ENCODE measurements at places on chromosomes 16 and 17.

DNA sequence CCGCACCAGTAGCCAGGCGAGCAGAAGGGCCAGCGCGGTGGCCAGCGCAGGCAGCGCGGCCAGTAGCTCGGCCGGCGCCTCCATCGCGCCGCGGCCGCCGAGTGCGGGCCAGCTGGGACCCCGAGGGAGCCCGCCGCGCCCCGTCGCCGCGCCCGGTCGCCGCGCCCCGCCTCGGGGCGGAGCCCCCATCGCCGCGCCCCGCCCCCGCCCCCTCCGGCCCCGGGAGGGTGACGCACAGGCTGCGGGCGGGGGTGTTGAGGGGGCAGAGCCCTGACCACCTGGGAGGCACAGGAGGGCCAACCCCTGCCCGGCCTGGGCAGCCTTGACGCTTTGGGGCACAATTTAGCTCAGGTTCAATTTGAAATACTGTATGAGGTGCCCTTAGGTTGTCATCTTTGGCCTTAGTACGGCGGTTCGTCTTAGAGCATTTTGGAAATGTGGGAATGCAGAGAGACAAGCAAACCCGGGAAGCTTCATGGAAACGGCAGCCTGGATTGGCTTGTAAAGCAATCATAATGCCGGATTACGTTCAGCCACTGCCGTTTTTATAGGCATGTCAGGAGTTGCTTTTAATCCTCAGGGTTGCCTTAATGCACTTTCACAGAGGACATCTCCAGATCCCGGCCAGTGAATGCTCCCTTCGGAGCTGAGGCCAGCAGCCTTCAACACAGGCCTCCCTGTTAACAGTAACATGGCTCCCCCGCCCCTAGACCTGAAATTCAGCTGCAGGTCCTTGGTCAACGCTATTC lies at the start of gene MXRA7:
TSS of gene MXRA7 (minus strand) at position 103 of the 749 bp plus-strand sequence. CDS start at position 84, 19 bp downstream.
- DNase-seq, result peak; percentile 48

GRCh38 chr16:1003391-1004347 lies 22.1 kb downstream of the SOX8 start:
- no peak for DNase-seq

- DNase-seq, result no peak
Observed at GRCh38 chr17:50584749-50585148, 24.2 kb downstream of the CACNA1G start.

DNA sequence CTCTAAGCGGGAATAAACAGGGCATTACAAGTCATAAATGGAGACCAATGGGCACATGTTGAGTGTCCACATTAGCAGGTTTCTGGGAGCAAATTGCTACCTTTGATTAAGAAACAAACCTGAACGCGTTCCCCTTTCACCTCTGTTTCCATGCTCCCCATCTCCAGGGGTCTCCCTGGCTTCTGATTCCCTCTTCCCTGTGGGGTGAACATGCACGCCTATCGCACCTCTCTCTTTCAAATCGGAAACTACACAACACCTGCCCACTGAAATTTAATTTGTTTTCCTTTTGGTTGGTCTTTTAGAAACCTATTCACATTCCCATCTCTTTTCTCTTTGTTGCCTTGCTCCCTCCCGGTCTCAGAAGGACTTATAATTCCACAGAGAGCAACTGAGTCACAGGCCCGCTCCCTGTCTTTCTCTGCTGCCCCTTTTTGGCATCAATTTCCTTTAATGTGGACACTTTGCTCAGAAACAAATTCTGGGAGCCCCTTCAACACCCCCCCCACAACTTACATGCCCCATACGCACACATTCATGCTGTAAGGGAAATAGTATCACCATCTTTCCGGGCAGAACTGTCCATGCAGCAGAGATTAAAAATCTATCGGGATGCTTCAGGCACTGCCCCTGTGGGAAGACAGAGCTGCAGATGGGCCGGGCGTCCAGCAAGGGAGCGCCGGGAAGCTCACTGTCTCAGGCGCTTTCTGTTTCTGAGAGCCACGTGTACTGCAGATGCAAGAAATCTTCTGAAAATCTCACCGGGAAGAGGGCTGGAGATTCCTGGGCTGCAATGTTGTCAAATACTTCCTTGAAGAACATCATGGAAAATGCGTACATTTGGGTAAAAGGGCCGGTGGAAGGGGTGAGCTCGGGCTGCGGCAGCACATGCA lies 7.2 kb upstream of the FOXF1 start:
- DNase-seq, result no peak

DNA sequence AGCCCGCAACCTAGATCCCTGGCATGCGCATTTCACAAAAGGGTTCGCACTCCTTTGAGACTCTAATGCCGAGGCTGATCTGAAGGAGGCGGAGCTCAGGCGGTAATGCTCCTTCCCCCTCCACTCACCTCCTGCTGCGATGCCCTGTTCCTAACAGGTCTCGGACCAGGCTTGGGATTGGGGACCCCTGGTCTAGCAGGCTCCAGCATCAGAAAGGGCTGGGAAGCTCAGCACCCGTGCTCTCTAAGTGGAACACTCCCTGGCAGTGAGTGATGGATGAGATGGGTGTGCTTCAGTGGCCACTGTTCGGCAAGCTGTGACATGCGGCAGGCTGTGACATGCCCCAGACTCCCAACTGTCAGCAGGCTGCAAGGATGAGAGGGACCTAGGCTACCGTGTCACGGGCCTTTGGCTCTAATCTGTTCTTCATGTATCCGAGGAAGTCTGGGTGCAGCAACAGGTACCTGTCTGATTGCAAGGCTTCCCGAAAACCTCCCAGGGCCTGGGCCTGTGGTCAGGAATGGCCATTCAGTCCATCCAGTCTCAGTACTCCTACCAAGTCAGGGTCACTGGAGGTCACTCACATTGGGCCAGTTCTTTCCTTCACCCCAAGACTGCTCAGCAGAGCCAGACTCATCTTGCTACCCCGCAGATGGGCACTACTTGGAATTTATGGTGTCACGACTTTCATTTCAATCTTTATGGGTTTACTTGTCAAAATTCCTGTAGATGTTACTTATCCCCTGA lies 1.3 kb upstream of the ST6GALNAC2 start:
- no peak for DNase-seq

- DNase-seq, result no peak
Observed at GRCh38 chr17:61642768-61643167, 51.7 kb upstream of the NACA2 start.

DNA sequence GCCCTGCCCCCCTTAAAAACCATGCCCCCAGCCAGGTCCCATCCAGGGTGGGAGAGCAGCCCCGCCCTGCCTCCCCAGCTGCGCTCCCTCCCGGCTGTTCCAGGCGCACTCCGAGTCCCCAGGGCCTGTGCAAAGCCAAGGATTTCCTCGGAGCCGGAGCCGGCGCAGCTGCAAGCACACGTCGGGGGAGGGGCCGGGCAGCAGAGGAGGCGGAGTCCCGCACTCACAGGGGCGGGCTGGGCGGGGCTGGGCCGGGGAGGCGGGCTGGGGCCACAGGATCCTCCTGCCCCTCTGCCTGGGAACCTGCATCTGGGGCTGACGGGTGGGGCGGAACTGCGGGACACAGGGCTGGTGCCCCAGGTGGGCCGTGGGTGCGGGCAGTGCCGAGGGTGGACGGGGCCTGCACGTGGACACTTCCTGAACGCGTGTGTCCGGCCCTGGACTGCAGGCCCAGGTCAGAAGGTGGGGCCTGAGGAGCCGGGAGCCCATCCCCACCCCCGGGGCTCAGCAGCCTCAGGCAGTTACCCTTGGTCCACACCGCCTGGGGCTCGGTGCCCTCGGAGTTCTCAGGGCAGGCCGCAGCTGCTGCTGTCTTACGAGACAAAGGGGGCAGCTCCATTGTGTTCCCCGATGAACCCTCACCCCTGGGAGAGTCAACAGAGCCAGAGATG lies 24.0 kb upstream of the SSTR5 start:
- no peak for DNase-seq

- no peak for DNase-seq
Observed at GRCh38 chr17:77924757-77925336, 33.7 kb upstream of the TNRC6C start.

DNA sequence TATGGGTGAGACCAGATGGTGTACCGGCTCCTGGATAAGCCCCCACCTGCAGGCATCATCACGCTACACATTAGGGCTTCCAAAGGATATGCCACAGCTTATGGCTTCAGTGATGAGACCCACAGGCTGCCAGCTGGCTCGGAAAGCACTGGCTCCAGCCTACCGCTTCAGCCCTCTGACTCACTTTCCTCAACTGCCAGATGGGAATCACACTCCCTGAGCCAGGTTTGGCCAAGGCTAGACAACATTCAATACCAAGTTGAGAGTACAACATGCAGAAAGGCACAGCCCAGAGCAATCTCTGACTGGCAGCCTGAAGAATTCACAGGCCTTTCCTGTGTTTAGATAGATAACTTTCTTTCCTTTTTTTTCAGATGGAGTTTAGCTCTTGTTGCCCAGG lies 10.3 kb downstream of the CENPV start:
- DNase-seq, result no peak

- DNase-seq, result no peak
Observed at GRCh38 chr17:59859444-59860025, 33.2 kb downstream of the TUBD1 start.

GRCh38 chr17:81543339-81543675 lies 8.8 kb downstream of the FAAP100 start:
- DNase-seq, result no peak

GRCh38 chr16:15682105-15682570 lies 32.1 kb downstream of the NDE1 start:
- peak; percentile 41 for DNase-seq

GRCh38 chr16:7419441-7419840 lies 86.8 kb downstream of the RBFOX1 start:
- DNase-seq, result no peak

- no peak for DNase-seq
Observed at GRCh38 chr16:79874391-79874790, 273.9 kb upstream of the MAF start.

GRCh38 chr17:68568581-68568980 lies 32.6 kb downstream of the FAM20A start:
- DNase-seq, result no peak

DNA sequence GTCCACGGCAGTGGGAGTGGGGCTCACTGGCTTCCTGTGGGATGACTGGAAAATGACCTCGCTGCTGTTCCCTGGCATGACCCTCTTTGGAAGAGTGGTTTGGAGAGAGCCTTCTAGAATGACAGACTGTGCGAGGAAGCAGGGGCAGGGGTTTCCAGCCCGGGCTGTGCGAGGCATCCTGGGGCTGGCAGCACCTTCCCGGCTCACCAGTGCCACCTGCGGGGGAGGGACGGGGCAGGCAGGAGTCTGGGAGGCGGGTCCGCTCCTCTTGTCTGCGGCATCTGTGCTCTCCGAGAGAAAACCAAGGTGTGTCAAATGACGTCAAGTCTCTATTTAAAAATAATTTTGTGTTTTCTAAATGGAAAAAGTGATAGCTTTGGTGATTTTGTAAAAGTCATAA lies 7.8 kb upstream of the RNF213 start:
- DNase-seq, result peak; percentile 90

DNA sequence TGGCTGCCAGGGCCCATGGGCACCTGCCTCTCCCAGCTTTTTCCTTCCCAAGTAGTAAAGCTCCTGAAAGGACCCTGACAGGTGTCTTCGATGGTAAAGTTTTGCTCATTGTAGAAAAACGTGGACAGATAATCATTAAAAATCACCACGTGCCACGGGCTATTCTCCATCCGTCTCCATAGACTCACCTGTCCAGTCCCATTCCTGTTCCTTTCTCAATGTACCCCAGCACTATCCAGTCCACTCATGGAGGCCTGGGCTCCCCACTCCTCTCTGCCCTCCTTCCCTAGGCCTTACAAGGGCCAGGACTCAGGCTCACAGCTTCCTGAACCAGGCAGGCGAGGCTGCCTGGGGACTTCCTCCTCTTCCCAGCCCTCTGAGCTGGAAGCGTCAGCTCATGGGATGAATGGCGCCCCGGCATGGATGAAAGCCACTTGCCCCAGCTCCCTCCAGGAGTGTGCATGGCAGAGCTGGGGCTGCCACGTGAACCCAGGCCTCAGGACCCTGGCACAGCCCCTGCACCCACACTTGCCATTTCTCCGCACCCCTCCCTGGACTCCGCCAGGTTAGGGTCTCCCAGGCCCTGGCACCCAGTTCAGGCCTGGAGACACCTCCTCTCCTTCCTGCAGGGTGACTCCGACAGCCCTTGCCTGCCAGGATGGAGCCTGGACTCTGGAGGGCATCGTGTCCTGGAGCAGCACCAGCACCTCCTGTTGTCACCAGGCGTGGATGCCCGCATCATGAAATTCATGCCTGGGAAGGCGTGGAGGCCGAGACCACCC lies 8.8 kb downstream of the CTRB1 start:
- no peak for DNase-seq

GRCh38 chr16:1351215-1351581 lies 480 bp downstream of the TSR3 start:
- DNase-seq, result no peak

GRCh38 chr16:79871906-79872305 lies 271.4 kb upstream of the MAF start:
- DNase-seq, result no peak

- DNase-seq, result no peak
Observed at GRCh38 chr16:87929986-87930385, 6.3 kb downstream of the CA5A start.

GRCh38 chr16:15636392-15636873 lies 6.5 kb downstream of the MARF1 start:
- no peak for DNase-seq

DNA sequence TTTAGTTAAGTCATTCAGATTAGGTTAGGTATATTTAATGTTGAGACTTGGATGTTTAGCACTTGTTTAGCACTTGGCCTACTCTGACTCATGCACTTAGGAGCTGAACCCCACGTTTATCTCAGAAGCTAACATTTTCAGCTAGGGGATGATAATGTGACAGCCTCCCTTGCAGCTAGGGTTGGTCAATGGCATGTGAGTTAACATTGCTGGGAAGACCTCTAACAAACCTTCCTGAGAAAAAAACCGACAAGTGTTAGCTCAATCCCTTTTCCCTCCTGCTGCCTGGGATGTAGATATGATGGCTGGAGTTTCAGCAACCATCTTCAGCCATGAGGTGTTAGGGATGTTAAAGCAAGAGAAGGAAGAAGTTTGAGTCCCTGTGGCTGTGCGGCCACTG lies 185.0 kb upstream of the FOXF1 start:
- DNase-seq, result no peak

- no peak for DNase-seq
Observed at GRCh38 chr17:81934850-81935708, 2.0 kb downstream of the PYCR1 start.

- no peak for DNase-seq
Observed at GRCh38 chr17:72123530-72124437, 3.0 kb downstream of the SOX9 start.

DNA sequence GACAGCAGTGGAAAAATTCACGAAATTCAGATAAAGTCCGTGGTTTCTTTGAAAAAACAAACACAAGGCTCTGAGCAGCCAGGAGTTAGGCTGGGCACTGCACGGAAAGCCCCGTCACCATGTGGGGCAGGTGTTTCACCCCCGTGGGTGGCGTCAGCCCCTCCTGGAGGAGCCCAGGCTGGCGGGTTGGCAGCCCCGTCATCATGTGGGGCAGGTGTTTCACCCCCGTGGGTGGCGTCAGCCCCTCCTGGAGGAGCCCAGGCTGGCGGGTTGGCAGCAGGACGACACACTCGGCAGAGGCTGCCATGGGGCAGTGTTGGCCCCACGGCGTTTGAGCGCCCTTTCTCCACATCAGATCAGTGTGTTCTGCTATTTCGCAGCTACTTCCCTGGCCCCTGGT lies 38.1 kb downstream of the ACSF3 start:
- DNase-seq, result no peak

GRCh38 chr16:84370723-84371552 lies 2.6 kb downstream of the ATP2C2 start:
- DNase-seq, result no peak

- DNase-seq, result no peak
Observed at GRCh38 chr16:85611194-85611443, 2.0 kb upstream of the GSE1 start.

All from activated CD4-positive, alpha-beta T cell treated with anti-CD3 and anti-CD28 coated beads, Interleukin-2, amount 50 U/mL, for 1 hour (primary cell).